ENCODE measurements at places on chromosomes 16 and 17.

- no peak for DNase-seq
Measured at GRCh38 chr16:53966821-53967571, 263.0 kb downstream of the FTO start.

- no peak for DNase-seq
Measured at GRCh38 chr17:1412185-1413110, 12.4 kb upstream of the YWHAE start.

DNA sequence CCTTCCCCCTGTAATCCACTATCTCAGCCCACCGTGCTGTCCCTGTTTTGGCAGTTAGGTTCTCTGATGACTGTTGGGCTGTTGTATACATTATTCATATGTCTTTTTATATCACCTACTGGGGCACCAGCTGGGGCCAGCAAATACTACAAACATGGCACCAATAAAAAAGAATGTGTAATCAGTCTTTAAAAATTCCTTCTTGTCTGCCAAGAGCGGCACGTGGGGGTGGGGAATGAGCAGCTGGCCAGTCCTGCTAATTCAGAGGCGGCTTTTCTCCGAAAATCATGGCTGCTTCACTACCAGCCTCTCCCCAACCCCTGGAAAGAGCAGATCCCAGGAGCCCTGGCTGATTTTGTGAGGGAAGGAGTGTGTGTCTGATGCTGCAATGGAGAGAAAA lies 77.7 kb upstream of the EEF2KMT start:
- DNase-seq, result no peak

GRCh38 chr16:85204242-85205010 lies 92.2 kb upstream of the CIBAR2 start:
- DNase-seq, result no peak

GRCh38 chr17:82338858-82339633 lies 5.5 kb upstream of the SECTM1 start:
- no peak for DNase-seq

- DNase-seq, result no peak
Measured at GRCh38 chr16:81548876-81549546, 104.4 kb downstream of the CMIP start.

- DNase-seq, result no peak
Measured at GRCh38 chr16:9091867-9092281, 430 bp downstream of the HAPSTR1 start.

- no peak for DNase-seq
Measured at GRCh38 chr16:89545831-89546574, 14.5 kb upstream of the RPL13 start.

DNA sequence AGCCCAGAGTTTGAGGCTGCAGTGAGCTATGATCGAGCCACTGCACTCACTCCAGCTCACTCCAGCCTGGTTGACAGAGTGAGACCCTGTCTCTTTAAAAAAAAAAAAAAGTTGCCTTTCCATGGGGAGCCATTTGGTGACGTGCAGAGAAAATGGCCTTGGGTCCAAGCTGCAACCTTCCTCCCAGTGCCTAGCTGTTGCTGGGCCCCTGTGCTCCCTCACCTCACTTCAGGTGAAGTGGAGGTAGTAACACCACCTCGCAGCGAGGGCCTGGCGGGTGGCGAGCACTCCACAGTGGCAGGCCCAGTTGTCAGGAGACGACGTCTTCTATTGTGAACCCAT lies 17.4 kb downstream of the SYT17 start:
- no peak for DNase-seq

- no peak for DNase-seq
Measured at GRCh38 chr16:10965440-10966061, 21.2 kb downstream of the CLEC16A start.

- DNase-seq, result no peak
Measured at GRCh38 chr16:87145181-87146176, 171.7 kb downstream of the C16orf95 start.

Measured in brain pericyte (primary cell).